ENCODE measurements at places on chromosomes 1 and 21. TPM values are rescaled to one million over a fixed set of nuclear protein-coding genes. Genes with fewer than 3 reads are reported as not detected.

GRCh38 chr1:76303340-76303717 is 228.8 kb downstream of the ST6GALNAC3 start:
- H3K27ac ChIP-seq = no peak overlapping the region
- H3K36me3 ChIP-seq = no peaks in the 10 kb centered on the region
- peaks cover 2% of the 10 kb centered on the region for H3K27me3 ChIP-seq
- H3K4me3 ChIP-seq = no peak overlapping the region

DNA sequence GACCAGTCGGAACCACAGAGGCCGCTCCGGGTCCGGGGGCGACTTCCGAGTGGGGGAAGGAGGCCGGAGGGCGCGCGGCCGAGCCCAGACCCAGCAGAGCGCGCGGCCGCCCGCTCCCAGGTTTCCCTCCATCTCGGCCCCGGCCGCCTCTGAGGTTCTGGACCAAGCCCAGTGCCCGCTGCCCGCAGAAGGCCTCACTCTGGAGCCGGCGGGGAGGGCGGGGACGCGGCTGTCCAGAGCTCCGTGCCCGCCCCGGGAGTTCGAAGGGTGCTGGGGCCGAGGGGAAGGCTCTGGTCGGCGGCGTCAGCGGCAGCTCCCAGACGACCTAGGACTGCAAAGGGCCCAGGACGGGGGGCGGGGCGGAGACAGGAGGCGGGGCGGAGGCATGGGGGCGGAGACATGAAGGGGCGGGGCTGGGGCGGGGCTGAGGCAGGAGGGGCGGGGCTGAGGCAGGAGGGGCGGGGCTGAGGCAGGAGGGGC is 48.0 kb upstream of the SLC19A1 start:
- no peak overlapping the region for H3K27ac ChIP-seq
- peak; percentile 77 for DNase-seq
- peaks cover 3% of the 10 kb centered on the region for H3K4me1 ChIP-seq
- H3K36me3 ChIP-seq = peaks cover 6% of the 10 kb centered on the region
- H3K4me3 ChIP-seq = peak overlapping the region; percentile 20

DNA sequence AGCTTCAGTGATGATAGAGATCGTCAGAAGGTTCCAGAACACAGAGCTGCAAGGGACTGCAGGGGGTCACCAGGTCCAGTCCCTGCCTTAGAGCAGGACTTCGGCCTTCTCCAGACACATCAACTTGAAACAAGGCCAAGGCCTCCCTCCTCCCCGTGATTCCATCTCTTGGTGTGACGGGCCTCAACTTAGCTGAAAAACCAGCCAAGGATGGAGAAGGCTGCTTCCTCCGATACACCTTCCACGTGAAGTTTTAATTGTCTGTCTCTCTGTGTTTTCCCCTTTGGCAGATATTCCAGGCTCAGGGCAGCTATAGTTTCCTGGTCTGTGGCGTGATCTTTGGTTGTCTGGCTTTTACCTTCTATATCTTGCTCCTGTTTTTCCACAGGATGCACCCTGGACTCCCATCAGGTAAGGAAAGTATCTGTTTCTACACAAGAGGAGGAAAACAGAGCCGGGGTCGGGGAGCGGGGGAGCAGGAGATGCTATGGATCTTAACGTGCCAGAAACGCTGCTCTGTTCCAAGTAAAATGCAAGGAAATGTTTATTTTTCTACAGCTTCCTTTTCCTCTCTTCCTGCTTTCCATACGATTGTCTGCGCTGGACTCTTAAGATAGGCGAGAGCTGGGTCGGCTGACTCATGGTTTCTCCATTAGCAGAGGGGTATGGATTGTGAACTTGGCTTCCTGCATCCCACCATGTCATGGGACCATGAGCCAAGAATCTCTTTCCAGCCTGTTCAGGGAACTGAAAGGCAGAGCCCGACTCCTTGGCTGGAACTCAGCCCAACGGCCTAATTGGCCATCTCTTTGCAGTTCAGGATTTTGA is 32.8 kb downstream of the ELK4 start:
- peaks cover 41% of the 10 kb centered on the region for H3K4me1 ChIP-seq
- no peaks in the 10 kb centered on the region for H3K27me3 ChIP-seq
- H3K4me3 ChIP-seq = no peak overlapping the region
- no peak overlapping the region for H3K27ac ChIP-seq

- H3K4me3 ChIP-seq = no peak overlapping the region
- peaks cover 15% of the 10 kb centered on the region for H3K27me3 ChIP-seq
- peak; percentile 13 for DNase-seq
- H3K27ac ChIP-seq = no peak overlapping the region
Measured at GRCh38 chr1:152623203-152623844, 421 bp upstream of the LCE3A start.

DNA sequence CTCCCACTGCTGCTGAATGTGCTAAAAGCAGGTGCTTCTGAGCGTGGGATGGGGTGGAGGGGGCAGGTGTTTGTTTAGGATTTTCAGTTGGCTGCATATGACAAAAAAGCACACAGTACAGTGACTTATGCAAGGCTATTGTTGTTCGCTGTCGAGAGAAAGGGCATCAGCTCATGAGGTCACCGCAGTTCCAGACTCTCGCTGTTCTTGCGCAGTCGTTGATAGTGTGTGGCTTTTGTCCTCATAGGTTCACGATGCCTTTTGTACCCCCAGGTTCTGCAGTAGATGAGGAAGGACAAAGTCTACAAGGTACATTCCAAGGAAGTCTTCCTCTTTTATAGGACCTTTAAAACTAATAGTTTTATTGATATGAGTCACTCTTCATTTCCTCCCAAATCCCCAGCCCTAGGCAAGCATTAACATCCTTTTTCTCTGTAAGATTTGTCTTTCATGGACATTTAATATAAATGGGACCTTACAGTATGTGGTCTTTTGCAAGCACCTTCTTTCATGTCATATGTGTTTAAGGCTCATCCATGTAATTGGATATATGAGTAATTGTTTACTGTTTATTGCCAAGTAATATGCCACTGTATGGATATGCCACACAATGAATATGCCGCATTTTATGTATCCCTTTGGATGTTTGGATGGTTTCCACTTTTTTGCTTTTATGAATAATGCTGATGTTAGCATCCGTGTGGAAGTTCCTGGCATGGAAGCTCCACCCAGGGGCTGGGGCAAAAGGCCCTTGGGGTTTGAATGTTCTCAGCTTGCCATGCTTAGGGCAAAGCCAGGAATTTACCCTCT is 14.5 kb upstream of the NLRP3 start:
- no peak for DNase-seq
- H3K4me3 ChIP-seq = no peak overlapping the region
- peaks cover 6% of the 10 kb centered on the region for H3K4me1 ChIP-seq
- no peaks in the 10 kb centered on the region for H3K36me3 ChIP-seq
- no peak overlapping the region for H3K27ac ChIP-seq

DNA sequence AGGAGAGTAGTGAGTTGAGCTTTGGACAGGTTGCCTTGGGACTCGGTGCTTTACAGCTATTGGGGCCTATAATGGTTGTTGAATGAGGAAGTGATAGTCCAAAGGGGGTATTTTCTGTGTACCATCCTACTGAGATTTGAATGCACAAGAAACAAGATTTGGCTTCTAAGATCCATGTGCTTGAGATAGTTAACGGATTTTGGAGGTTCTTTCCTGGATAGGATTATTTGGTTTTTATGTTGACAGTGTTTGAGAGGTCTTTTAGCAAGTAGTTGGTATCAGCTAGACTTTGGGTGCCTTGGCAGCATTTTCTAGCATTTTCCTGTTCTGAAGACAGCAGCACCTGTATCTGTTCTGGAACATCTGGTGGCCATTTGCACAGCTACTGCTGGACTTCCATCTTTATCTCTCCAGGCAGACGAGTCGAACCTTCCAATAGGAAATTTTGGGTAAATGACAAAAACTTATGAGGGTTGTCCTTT is 3.6 kb upstream of the SCAF4 start:
- no peak overlapping the region for H3K4me3 ChIP-seq
- H3K27ac ChIP-seq = no peak overlapping the region
- H3K36me3 ChIP-seq = no peaks in the 10 kb centered on the region
- no peak for DNase-seq
- no peaks in the 10 kb centered on the region for H3K4me1 ChIP-seq

GRCh38 chr1:156961709-156962108 is 41.3 kb downstream of the LRRC71 start:
- peak; percentile 61 for DNase-seq
- H3K4me1 ChIP-seq = peaks cover 50% of the 10 kb centered on the region
- peaks cover 55% of the 10 kb centered on the region for H3K36me3 ChIP-seq
- peak overlapping the region; percentile 59 for H3K4me3 ChIP-seq
- peak overlapping the region; percentile 58 for H3K27ac ChIP-seq

DNA sequence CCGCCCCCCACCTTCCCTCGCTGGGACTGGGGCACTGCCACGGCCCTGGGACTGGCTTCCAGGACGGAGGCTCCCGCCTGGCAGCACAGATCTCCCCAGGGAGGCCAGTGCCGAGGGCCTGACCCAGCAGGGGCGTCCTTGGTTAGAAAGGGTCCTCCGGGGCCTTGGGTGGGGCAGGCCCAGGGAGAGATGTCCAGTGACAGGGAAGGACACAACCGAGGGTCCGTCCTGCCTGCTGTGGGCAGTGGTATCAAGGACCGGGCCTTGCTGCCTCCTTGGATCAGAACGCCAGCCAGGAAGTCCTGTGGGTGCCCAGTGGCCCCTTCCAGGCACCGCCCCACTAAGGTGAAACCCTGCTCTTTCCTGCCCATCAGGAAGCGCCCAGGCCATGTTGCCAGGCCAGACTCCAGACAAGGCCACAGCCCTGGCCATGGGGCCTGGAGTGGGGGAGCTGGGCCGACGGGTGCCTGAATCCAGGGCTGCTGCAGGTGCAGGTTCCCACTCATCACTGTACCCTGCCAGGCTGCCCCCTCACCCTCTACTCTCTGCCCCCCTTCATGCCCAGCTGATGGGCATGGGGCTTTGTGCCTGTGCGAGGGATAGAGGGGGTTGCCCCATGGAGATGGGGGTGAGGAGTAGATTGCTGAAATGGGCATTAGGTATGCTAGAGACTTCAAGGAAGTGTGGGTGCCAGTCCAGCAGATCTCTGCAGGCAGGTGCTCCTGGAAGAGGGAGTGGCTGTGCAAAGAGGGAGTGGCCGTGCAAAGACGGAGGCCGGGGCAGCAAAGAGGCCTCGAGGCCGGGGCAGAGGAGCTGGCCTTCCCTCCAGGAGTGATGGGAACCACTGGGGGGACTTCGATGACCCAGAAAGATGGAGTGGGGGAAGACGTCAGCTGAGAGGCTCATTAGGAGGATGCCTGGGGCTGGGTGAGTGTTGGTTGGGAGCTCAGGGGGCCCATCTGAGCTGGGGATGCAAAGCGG is 2.2 kb upstream of the PRKCZ start:
- no peaks in the 10 kb centered on the region for H3K36me3 ChIP-seq
- H3K27ac ChIP-seq = peak overlapping the region; percentile 31
- peaks cover 17% of the 10 kb centered on the region for H3K4me1 ChIP-seq

DNA sequence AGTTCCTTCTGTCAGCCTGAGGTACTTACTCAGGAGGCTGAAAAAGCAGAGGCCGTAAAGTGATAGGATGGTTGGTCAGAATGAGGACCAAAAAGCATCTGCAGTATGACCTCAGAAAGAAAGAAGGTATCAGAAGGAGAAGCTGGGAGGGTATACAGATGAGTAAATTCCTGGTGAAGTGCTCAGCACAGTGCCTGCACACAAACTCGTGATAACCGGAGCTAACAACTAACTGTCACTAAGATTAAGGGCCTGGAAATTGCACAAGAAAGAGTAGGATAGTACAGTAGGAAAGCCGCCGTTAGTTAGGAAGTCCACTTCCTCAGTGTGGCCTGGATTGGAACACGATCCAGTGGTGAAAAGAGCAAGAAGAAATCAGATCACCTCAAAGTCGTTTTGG is 62.6 kb downstream of the VPS26C start:
- H3K36me3 ChIP-seq = peaks cover 18% of the 10 kb centered on the region
- H3K4me3 ChIP-seq = no peak overlapping the region
- no peak overlapping the region for H3K27ac ChIP-seq

DNA sequence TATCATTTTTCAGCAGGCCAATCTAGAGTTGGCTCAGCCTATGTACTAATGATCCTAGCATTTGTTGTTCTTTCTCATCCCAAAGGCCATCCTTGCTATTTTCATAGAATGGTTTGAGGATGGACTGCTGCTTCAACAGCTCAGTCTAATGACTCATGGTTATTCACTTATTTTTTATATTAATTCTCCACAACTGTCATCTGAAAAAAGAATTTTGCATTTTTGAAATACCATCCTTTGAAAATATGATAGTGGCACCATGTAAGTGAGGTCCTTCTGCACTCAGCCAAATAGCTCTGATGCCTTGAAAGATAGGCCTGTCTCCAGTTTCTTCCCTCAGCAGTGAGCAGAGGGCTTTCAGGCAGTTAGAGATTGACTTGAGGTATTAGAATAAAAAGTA is 377.5 kb downstream of the LMO4 start:
- H3K27ac ChIP-seq = no peak overlapping the region
- H3K36me3 ChIP-seq = no peaks in the 10 kb centered on the region
- no peak overlapping the region for H3K4me3 ChIP-seq
- no peaks in the 10 kb centered on the region for H3K4me1 ChIP-seq

DNA sequence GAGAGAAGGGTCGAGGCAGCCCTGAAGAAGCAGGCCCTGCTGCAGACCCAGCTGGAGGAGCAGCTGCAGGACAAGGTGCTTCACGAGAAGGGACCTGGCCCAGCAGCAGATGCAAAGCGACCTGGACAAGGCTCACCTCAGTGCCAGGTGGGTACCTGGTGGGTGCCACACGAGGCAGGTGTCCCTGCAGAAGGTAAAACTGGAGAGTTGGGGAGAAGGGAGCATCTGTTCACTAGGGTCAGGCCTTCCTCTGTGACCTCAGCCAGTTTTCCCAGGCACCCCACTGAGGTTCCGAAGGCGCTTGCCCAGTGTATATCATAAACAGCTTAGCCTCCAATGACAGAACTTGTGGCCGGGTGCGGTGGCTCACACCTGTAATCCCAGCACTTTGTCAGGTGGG is 5.5 kb upstream of the NBPF3 start:
- no peaks in the 10 kb centered on the region for H3K36me3 ChIP-seq
- peaks cover 5% of the 10 kb centered on the region for H3K27me3 ChIP-seq
- DNase-seq = no peak
- no peak overlapping the region for H3K27ac ChIP-seq
- H3K4me3 ChIP-seq = no peak overlapping the region

DNA sequence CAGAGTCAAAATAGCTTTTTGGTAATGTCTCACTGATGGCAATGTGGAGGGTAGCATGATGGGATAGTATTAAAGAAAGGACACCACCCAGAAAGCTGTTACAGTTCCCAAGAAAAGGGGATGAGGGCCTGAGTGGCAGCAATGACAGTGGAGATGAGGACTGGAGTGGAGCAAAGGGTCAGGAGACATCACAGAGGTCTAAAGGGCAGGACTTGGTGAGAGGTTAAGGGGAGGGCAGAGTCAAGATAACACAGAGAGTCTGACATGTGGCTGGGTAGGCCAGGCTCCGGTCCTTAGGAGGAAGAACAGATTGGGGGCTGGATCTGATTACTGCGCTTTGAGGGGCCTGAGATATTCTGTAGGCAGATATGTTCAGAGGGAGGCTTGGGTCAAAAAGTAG is 19.3 kb downstream of the ELF3 start:
- DNase-seq = no peak
- no peaks in the 10 kb centered on the region for H3K36me3 ChIP-seq
- H3K27ac ChIP-seq = no peak overlapping the region
- no peaks in the 10 kb centered on the region for H3K4me1 ChIP-seq
- peaks cover 3% of the 10 kb centered on the region for H3K27me3 ChIP-seq
- no peak overlapping the region for H3K4me3 ChIP-seq

The C1orf141 gene
- total RNA-seq = not detected

The TMEM81 gene
- 2.4 TPM for total RNA-seq

The CDC14A gene
- 43.3 TPM for total RNA-seq

The CELA2B gene
- not detected for total RNA-seq
